ENCODE measurements at places on chromosomes 1 and 21.

GRCh38 chr1:82398357-82398756 lies 597.6 kb downstream of the ADGRL2 start:
- no peak for DNase-seq

DNA sequence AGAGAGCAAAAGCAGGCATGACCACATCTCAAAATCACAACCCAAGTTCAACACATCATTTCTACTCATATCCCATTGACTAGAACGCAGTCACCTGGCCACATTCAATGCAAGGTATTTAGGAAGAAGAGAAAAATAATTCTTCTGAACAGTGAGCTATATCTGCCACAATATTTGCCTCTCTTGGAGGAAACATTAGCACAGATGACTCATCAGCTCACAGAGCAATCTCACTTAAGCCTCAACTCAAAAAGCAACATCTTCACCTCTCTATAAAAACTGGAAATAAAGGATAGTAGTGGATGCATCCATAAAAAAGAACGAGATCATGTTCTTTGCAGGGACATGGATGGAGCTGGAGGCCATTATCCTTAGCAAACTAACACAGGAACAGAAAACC lies 143.9 kb upstream of the FMN2 start:
- no peak for DNase-seq

- DNase-seq = no peak
Observed at GRCh38 chr1:214718724-214719123, 115.7 kb downstream of the CENPF start.

DNA sequence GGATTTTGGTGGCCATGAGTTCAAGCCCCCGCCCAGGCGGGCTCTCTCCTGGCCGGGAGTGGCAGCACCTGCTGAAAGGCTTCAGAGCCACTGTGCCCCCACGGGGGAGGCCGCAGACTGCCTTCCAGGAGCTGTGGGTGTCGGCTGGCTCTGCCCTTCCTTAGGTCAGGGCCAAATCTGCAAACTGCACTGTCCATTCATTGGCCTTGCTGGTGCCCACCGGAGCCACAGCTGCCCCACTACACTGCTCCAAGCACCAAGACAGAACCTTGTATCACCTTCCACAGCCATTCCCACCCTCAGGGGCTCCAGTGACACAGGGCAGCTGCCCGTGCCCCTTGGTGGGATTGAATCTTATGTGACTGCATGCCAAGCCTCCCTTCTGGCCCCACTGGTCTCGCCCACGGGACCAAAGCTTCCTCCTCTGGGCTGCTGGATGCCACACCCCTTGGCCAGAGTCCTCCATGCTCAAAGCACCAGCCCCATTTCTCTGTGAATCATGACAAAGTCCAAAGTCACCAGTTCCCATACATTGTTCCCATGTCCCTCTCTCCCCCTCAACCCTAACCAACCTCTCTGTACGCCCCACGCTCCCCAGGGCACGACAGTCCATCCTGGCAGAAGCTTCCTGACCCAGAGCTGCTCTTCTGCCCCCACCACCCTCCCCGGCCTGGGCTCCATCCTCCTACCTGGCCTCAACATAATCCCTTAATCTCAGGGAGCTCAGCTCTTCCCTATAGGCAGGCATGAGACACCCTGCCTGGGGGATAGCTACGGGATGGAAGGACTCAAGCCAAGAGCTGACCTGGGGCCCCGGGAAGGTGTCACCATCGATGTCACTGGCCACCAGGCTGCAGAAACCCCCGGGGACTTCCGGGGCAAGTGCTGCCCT lies 20.9 kb upstream of the GPR153 start:
- no peak for DNase-seq

DNA sequence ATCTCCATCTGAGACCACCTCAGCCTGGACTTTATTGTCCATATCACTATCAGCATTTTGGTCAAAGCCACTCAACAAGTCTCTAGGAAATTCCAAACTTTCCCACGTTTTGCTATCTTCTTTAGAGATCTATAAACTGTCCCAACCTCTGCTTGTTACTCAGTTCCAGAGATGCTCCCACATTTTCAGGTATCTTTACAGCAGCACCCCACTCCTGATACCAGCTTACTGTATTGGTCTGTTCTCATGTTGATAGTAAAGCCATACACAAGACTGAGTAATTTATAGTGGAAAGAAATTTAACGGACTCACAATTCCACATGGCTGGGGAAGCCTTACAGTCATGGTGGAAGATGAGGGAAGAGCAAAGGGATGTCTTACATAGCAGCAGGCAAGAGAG lies 465.4 kb upstream of the PBX1 start:
- no peak for DNase-seq

DNA sequence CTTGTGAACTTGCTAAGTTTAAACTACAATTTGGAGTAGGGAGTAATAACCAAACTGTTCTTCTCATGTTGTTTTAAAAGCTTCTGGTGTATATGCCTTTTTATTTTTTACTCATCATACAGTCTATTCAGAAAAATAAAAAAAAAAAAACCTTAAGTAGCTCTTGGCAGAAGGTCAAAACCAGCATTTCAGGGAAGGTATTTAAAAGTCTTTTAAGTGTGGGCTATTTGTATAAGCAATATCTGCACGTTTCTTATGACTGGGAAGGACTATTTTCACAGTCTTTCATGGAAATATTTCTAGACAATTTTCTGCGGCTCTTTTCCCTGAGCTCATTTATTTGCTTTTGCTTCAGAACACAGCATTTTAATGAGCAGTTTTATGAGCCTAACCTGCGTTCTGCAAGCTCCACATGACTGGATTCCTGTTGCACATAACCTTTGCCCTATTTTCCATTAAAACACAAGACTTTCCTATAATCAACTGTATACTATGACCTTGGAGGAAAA lies 60.9 kb upstream of the C1orf105 start:
- DNase-seq = no peak

- DNase-seq = no peak
Observed at GRCh38 chr1:212655668-212656440, 43.8 kb downstream of the BATF3 start.

GRCh38 chr1:173212952-173213491 lies 5.9 kb upstream of the TNFSF4 start:
- DNase-seq = no peak

DNA sequence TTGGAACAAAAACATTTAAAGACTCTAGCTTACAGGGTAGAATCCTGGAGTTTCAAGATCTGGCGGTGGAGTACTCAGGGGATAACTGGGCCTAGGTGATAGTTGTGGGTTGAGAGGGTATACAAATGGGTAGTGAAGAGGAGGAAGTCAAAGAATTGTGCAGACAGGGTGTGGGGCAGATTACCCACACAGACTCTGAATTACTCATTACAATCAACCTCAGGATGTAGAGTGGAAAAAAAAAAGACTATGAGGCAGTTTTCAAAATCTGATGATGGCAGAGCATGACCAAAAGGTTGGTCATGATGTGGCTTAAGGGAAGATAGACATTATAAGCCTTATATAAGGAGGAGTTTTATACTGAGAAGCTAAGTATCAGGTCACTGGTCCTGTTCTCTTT lies 44.1 kb upstream of the GLIS1 start:
- DNase-seq = no peak

- DNase-seq = no peak
Observed at GRCh38 chr1:182565537-182565936, 23.5 kb downstream of the RNASEL start.

GRCh38 chr1:26203642-26204318 lies 13.4 kb downstream of the CATSPER4 start:
- DNase-seq = no peak

DNA sequence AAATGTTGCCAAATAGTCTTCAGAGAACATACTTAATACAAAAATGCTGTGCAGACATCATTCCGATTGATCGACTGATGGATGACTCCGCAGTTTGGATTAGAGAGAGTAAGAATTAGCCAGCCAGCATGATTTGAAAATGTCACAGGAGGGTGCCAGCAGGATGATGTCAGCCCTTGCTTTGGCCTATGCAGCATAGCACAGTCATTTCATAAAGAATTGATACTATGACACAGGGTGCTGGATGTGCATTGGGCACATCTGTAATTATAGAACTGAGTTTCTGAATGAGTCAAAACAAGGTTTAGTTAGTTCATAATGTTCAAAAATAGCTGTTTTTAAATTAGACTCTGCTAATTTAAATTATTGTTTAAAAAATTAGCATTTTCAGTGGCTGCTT lies 21.6 kb upstream of the TRAF5 start:
- no peak for DNase-seq

GRCh38 chr1:29631836-29632805 lies 395.8 kb downstream of the PTPRU start:
- no peak for DNase-seq

DNA sequence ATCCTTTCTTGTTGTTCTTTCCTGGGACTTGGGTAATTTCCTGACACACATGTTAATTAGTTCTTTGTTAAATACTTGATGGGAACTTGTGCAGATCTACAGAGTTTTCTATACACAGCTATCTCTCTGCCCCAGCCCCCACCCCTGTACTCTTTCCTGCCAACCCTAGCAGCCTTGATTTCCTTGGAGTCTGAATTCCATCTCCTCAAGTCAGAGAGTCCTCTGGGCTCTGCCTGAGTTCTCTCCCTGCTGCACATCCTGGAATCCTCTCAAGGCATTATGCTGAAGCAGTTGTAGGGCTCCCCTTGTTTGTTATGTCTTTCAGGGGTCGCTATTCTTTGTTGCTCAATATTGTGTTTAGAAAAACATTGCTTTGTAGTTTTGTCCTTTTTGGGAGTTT lies 384.7 kb downstream of the RPS6KC1 start:
- no peak for DNase-seq

GRCh38 chr1:14345946-14346550 lies 252.4 kb upstream of the KAZN start:
- DNase-seq = no peak

DNA sequence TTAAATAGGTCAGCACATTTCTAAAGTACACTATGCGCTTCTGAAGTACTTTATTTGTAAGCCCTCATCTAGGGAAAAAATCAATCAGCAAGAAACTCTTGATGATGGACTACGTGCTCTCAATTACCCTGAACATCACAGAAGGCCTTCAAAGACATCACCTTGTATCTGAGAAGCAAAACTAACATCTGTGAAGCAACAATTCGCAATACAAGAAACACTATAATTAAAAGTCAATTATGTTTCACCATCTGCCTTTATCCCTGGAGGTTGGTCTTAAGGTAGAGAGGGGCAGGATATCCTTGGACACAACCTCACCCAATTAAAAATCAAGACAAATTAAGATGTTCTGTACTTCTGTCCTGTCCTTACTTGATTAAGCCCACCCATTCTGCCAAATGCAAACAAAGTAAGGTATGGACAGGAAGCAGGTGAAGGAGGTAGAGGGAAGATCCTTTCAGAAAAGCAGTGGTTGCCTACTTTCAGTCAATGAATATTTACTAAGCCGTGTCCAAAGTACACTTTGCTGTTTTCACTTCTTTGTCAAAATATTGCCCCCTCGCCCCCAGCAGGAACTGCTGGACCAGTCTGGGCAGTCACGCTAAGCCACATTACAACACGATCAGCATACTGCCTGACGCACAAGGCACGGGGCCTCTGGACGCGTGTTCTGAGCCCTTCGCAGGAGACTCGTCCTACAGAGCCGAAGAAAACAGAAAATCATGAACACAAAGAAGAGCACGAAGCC lies 887 bp downstream of the SLC19A2 start:
- no peak for DNase-seq

- no peak for DNase-seq
Observed at GRCh38 chr1:7335224-7335879, 435.7 kb upstream of the VAMP3 start.

DNA sequence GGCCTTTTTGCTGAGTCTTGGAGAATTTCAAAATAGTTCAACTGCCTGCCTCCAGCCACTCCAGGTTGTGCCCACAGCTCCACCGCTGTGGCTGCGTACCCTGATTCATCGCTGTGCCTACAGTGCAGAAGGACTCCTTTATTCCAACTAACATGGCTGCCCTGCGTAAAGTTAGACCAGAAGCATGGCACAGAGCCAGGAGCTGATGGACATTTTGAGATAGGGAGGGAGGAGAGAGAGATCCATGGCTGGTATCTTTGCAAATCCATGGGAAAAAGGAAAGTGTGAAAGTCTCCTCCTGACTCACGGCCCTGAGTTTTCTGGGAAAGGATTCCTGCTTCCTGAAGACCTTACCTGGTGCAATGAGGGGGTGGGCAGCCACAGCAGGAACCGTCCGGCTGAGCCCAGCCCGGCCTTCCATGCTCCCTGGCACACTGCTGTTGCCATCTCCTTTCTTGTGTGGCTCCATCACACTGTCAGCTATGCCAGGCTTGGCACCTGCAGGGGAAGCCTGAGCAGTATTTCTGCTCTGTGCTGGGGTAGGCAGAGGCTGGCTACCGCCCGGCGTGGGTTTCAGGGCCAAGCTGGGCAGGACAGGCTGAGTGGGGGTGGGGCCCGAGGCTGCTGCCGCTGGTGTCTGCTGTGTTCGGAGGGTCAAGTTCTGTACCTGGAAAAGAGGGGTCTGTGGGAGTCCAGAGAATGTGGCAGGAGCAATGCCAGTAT lies 46.0 kb upstream of the A3GALT2 start:
- DNase-seq = no peak

- peak; percentile 70 for DNase-seq
Observed at GRCh38 chr1:203287109-203287893, 18.0 kb upstream of the BTG2 start.

DNA sequence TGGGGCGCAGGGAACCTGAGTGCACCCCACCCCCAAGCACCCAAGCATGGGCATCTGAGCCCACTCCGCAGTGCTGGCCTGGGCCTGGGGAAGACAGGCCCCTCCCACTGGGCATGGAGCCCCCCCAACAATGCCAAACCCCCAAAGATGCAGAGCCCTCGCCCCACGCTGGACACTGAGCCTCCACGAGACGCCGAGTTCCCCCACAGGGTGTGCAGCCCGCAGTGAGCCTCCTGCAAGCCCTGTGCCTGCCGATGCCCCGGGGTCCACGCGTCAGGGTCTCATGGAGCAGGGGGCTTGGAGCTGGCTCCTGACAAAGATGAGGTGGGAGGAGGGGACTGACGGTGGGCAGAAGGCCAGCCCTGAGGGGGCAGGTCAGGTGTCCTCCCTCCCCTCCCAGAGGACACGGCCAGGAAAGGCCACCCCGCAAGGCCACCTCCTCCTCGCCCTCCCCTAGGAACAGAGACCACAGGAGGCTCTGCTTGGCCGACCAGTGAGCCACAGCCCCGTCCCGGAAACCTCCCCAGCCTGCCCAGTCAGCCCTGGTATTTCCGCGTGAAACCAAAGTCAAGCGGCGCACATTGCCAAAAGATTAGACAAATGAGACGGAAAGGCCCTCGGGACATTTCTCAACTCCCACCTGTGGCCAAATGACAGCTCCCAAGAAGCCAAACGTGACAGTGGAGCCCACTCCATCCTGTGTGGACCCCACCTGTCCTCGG lies 33.4 kb downstream of the MEGF6 start:
- DNase-seq = no peak

- no peak for DNase-seq
Observed at GRCh38 chr1:147246910-147247655, 4.6 kb downstream of the CHD1L start.

DNA sequence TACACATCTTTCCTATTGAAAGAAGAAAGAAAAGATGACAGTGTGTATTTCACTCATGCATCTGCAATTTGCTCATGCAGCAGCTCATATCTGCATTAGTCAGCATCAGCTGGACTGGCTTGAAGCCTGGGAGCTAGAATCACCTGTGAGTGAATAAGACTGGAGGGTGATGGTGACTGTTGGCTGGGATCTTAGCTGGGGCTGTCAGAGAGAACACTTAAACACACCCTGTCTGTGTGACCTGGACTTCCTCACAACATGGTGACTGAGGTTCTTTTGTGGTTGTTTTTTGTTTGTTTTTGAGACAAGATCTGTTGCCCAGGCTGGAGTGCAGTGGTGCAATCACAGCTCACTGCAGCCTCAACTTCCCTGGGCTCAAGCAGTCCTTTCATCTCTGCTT lies 24.9 kb downstream of the KLHDC7A start:
- no peak for DNase-seq
